ELF-1 (cell line): ENCODE measurements at places on chromosomes 4 and X.

GRCh38 chr4:140061194-140061593, 92.8 kb downstream of the MAML3 start:
- DNase-seq: no peak

GRCh38 chr4:142142366-142143054, 506.1 kb downstream of the IL15 start:
- DNase-seq: no peak

GRCh38 chr4:151624626-151625565, 135.9 kb downstream of the GATB start:
- DNase-seq: no peak

- no peak for DNase-seq
Observed at GRCh38 chr4:37885496-37885895, 5.4 kb upstream of the TBC1D1 start.

DNA sequence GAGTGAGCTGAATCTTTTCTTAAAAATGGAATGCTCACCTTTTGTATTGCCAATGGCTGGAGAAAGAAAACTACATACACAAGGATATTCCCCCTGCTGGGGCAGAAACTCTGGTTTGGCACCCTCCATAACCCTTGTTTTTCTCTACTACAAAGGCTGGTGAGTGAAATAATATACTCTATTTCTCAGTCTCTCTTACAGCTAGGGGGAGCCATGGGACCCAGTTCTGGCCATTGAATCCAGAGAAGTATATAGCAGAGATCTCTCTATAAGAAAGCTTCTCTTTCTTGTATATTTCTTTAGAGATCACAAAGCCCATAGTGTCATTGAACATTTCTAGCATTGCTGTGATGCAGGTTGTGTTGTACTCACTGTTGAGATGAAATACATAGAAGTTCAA, 49.8 kb downstream of the SMPX start:
- DNase-seq: no peak

DNA sequence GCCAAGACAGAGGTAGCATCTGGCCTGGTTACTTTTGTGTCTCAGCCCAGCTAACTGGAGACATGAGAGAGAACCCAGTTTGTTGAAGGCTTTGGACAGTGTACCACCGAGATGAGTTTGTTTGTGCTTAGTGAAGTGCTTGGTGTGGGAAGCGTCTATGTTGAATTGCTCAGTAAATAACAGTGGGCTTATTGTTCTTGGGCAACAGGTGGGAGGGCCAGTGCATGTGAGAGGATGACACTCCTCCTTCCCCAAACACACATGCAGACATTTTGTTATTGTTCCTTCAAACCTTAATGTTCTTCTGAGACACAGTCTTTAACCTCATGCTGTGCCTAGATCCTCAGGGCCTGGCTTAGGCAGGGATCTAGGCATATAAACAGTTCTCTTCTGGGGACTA, 39.7 kb downstream of the MSN start:
- peak; percentile 52 for DNase-seq

DNA sequence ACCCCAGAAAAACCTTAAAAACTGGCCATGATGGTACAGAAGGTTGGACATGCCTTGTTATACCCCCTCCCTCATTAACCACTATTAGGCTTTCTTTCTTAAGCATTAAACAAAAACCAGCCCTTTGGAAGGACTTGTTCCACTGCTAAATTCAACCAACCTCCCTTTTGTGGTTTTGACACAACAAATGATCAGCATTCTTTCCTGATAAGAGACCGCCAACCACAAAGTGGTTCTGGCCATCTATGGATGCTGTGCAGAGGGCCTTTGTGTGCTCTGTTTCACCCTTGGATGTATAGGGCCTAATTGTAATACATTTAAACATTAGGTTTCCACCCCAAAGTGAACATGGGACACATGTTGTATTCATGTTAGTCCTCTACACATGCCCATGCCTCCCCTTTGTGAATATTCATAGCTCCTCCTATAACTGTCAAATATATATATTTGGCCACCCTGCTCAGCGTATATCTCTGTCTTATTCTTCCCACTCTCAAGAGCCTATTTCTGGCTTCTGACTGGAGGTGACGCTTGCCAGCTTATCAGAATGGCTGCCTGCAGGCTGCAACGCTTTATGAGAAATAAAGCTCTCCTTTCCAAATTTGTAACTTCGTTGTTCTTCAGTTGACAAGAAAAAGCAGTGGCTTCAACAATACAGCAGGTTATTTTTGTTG, 126.6 kb downstream of the NPNT start:
- DNase-seq: no peak

GRCh38 chrX:17462881-17463280, 87.9 kb downstream of the NHS start:
- no peak for DNase-seq

GRCh38 chr4:76003620-76004019, 3.7 kb downstream of the CXCL9 start:
- DNase-seq: no peak

DNA sequence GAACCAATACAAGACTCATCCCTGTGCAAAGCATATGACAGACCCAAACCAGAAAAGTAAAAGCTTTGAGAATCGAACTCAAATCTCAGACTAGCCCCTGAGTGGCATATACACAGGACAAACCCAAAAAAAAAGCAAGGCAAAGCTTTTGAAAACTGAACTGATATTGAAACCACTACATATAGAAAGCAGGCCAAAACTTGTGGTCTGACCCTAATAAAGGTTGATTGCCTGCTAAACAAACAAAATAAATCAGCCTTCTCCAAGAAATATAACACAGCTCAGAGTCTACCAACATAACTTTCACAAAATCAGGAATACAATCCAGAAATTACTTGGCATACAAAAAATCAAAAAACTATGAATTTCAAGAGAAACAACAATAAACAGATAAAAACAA, 40.3 kb downstream of the LRBA start:
- no peak for DNase-seq

DNA sequence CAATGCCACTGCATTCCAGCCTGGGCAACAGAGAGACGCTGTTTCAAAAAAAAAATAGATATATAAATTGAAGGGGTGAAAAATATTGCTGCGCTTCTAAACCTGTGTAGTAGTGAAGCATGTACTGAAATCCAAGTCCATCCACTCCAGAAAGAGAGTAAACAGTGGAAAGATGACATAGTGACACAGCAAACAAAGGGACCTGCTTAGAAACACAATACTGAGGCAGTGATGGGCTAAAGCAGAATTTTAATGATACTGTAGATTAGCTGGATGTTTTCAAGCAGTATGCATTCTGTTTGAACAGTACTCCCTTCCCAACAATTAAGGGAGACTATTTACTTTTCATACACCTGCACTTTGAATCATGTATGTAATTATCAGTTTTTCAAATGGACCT, 42.5 kb downstream of the TFDP3 start:
- DNase-seq: no peak

DNA sequence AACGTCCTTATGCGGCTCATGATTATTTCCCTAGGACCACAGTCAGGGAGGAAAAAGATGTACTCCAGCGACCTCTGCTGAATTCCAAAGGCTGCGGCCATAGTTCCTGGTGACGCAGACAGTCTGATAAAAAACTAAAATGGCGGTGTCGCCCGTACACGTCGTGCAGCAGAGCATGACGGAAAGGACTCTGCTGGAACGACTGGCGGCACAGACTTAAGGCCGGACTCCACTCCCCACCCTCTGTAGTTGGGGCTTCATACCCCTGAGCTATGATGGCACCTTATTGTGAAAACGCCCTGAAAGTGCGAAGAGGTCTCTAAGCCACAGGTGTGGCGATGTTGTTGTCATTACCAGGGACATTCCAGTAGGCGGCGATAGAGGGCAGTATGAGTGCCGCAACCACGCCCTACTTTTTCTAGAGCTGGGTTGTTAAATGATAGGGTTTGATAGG, 90.0 kb upstream of the EDA2R start:
- DNase-seq: peak; percentile 92

- DNase-seq: no peak
Observed at GRCh38 chrX:31993637-31994036, 921.8 kb upstream of the FTHL17 start.

- DNase-seq: no peak
Observed at GRCh38 chr4:1337376-1337831, 9.6 kb upstream of the UVSSA start.

GRCh38 chr4:100895556-100896197, 377.9 kb upstream of the EMCN start:
- DNase-seq: no peak

- no peak for DNase-seq
Observed at GRCh38 chr4:38169524-38169923, 209.3 kb downstream of the PTTG2 start.

GRCh38 chr4:42348247-42348646, 49.0 kb upstream of the SHISA3 start:
- DNase-seq: no peak

GRCh38 chr4:55854129-55854528, 681 bp downstream of the EXOC1 start:
- no peak for DNase-seq

- peak; percentile 26 for DNase-seq
Observed at GRCh38 chrX:130158311-130158710, 7.3 kb downstream of the AIFM1 start.

DNA sequence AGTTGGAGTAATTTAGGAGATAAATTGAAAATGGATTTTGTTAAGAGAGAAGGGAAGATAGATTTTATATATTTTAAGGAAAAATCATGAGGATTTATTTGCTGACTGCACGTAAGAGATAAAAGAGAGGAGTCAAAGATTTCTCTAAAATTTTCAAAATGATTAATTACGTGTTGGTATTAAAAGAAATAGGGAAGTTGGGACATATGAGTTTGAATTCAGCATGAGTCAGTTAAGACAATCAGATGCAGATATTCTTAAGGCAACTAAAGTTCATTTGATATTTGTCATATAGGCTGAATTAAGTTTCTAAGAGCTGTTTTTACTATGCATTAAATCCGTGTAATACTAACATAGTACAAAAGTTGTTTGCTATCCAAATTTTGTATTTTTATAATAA, 46.9 kb downstream of the TET2 start:
- DNase-seq: no peak

- peak; percentile 12 for DNase-seq
Observed at GRCh38 chr4:13559413-13559812, 15.1 kb upstream of the NKX3-2 start.

- DNase-seq: no peak
Observed at GRCh38 chr4:128917781-128918180, 108.3 kb downstream of the JADE1 start.

DNA sequence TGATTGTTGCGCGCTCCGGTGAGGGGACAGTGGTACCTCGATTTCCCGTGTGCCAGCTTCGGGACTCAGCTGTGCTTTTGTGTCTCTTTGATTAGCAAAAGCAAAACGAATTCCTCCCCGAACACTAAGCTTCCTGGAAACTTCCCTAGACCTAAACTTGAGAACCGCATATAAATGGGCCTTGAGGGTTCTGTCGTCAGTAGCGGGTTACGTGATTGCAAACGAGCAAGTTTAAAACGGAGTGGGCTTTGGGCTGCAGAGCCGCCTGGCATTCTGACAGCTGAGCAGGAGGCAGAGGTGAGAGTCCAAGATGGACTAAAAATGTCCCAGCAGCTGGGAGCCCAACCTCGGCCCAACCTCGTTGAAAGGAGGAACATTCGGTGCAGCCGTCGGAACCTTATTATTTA, 1.2 kb upstream of the TAPT1 start:
- DNase-seq: peak; percentile 42

DNA sequence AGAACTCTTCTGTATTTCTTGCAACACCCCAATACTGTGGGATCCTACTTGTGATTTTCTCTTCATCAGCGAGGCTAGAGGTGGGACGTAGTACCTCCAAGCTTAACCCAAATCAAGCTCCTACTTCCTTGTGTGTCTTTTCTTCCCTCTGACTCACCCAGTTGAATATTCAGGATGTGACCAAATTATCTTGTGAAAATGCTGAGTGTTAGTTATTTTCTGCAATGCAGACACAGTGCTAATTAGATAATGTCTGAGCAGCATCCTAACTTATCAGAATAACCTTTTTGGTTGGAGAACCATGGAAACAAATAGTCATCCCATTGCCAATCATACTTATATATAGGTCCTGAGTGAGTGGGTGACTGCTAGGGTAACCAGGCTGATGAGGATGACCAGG, 2.4 kb downstream of the MEPE start:
- no peak for DNase-seq

DNA sequence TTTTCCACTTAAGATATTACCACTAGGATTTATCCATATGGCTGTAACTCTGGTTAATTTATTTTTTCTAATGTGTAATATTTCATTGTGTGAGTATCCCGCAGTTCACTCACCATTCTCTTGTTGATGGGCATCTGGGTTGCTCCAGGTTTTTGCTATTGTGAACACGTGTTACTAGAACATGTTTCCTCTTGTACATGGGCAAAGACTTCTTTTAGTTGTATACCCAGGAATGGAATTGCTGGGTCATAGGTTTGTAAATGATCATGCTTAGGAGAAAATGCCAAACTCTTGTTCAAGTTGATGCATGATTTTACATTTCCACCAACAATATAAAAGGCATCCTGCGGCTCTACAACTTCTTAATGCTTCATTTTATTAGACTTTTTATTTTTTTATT, 26.8 kb downstream of the SYNPO2 start:
- DNase-seq: no peak

DNA sequence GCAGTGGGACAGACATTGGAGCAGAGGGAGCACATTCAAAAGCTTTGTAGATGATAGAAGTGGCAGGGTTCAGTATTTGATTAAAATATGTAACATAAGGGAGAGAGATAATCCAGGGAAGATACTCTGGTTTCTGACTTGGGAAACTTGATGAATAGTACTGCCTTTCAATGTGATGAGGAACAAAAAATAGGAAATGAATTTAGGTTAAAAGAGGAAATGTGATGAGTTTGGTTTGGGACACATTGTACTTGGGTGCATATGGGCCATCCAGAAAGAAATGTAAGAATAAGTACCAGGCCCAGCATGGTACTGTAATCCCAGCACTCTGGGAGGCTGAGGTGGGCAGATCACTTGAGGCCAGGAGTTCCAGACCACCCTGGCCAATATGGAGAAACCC, 20.9 kb upstream of the NDNF start:
- no peak for DNase-seq

- DNase-seq: peak; percentile 59
Observed at GRCh38 chr4:37977471-37978247, 17.5 kb downstream of the PTTG2 start.

GRCh38 chr4:99677161-99677560, 19.5 kb upstream of the C4orf54 start:
- no peak for DNase-seq

- DNase-seq: no peak
Observed at GRCh38 chr4:104629601-104630000, 134.9 kb upstream of the CXXC4 start.

DNA sequence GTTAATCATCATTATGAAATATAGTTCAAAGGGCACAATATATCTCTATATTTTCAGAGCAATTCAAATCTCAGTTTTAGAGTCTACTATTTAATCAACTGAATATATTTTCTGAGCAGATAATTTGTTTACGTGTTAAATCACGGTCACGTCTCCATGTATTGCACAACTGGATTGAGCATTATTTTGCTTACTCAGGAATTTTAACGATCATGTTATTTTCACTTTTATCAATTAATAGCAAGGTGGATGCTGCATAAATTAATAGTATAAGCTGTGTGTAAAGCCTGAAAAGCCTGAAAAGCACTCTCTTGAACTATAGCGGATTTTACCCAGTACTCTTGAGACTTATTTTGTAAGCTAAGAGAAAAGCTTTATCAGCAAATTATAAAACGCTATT, 374.9 kb downstream of the MAGEB5 start:
- no peak for DNase-seq

GRCh38 chr4:102640669-102641068, 120.1 kb downstream of the MANBA start:
- DNase-seq: no peak
